Thoracic aorta (tissue), 2 donors: ENCODE measurements at places on chromosomes 4 and X.

GRCh38 chr4:84879651-84880200 is 86.8 kb downstream of the WDFY3 start:
- DNase-seq, result no peak

- DNase-seq, result no peak
Observed at GRCh38 chrX:136199365-136199764, 51.8 kb downstream of the MAP7D3 start.

DNA sequence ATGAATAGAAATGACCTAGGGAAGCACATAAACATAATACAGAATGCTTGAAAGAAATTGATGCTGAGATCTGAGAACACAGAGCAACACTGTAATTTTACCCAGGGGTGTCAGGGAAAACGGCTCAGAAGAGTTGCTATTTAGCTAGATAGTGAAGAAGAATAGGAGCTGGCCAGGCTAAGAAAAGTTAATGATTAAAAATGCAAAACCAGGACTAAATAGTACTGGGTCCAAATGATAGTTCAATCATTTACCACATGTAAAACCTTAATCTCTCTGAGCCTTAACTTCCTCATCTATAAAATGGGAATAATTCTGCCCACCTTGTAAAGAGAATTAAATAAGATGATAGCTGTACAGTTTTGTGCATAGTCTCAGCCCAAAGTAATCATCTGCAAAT is 97.1 kb downstream of the PARM1 start:
- DNase-seq, result no peak

- DNase-seq, result no peak
Observed at GRCh38 chr4:72442715-72443114, 126.3 kb downstream of the ADAMTS3 start.

DNA sequence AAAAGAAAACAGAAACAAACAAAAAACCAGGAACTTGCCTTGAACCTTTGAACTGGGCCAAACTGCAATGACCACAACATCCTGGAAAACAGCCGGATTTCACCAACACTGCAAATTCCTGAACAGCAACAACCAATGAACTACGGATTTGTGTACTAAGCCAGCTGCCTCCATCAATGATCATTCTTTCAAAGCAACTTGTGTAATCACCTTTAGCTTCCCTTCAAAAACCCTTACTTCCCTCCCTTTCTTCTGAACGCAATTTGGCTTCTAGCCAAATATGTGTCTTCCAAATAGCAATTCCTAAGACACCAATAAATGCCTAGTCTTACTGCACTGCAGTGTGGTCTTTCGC is 98.5 kb upstream of the FAM47C start:
- DNase-seq, result no peak

DNA sequence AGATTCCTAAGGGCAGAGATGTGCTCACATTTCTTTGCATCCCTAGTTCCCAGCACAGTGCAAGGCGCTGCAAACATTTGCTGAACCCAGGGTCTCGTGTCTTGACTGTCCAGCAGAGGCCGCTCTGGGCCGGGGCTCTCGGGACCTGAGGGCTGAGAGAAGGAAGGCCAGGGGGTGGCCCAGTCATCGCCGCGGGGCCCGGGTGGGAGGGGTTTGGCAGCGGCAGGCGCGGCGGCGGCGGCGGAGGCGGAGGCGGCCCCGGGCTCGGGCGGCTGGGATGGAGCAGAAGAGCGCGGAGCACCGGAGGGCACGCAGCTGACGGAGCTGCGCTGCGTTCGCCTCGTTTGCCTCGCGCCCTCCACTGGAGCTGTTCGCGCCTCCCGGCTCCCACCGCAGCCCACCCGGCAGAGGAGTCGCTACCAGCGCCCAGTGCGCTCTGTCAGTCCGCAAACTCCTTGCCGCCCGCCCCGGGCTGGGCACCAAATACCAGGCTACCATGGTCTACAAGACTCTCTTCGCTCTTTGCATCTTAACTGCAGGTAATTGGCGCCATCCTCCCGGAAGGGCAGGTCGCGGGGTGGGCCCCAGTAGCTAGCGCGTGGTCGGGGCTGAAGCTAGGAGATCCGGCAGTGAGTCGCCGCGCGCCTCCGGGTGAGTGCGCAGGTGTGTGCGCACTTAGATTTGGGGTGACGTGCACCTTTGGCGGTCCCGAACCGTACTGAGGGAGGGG is at the start of gene PARM1:
PARM1 (plus strand) TSS at position 285 of the 730 bp plus-strand sequence; CDS start at position 497, 212 bp downstream.
- peak; percentile 63 for DNase-seq

- no peak for DNase-seq
Observed at GRCh38 chr4:167966143-167966542, 126.2 kb upstream of the ANXA10 start.

- no peak for DNase-seq
Observed at GRCh38 chr4:17197070-17197469, 298.6 kb upstream of the LDB2 start.

DNA sequence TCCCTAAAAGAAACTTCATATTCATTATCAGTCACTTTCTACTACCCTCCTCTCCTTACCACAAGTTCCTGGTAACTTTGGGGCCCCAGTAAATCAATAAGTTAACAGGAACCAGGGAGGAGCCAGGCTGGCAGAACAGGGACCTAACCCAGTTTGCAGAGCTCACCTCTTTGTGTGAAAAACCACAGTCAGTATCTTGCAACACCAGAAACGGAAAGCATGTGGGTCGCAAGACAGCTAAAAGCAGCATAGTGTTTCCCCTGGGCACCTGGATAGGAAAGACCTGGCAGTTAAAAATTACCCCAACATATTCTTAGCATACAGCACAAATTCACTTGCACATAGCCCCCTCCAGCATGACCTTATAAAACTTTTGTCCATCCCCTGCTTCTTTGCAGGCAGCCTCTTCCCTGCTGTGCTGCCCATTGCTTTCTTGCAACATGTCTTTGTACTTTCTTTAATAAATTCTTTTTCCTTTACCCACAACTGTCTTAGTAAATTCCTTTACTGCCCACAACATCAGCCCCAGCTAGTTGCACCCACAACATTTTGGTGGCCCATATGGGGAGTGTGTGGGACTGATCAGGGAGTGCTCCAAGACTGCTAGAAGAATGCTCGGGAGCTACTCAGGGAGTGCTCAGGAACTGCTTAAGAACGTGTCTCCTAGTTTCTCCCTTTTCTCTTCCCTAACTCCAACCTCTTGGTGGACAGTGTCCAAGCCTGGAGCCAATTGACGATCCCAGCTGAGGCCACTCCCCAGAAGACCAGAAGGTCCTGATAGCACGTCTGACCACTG is 83.4 kb downstream of the MSN start:
- no peak for DNase-seq

DNA sequence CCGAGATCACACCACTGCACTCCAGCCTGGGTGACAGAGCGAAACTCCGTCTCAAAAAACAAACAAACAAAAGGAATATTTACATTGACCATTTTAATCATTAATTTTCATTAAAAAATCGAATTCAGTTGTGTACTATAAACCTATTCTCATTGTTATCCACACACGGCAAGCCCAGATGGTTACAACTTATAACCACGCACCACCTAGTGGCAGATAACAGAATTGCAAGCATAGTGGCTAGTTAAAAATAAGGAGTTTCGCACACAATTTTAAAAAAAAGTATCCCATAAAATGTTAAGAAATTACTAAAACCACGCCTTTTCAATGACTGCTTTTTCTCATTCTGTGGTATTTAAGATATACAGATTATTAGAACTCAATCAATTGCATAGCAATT is 25.4 kb downstream of the MBNL3 start:
- DNase-seq, result no peak

- no peak for DNase-seq
Observed at GRCh38 chr4:177450426-177451107, 8.3 kb upstream of the AGA start.

GRCh38 chrX:108537005-108537404 is 97.4 kb downstream of the COL4A5 start:
- no peak for DNase-seq
